ENCODE measurements at places on chromosomes 5 and 9.

DNA sequence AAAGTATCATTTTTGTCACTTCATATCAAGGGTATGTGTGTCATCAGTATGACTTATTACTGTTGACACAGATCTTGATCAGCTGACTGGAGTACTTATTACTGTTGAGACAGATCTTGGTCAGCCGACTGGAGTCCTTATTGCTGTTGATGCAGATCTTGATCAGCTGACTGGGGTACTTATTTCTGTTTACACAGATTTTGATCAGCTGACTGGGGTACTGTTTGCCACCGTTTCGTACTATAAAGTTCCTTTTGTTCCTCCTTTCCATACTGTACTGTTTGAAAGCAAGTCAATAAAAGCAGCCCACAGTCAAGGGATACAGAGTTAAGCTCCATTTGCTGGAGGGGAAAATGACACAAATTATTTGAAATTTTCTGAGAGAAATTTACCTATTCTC, 347.3 kb downstream of the CDH12 start:
- DNase-seq: no peak

GRCh38 chr9:113131689-113132151, 19.1 kb upstream of the SLC31A2 start:
- DNase-seq: no peak

DNA sequence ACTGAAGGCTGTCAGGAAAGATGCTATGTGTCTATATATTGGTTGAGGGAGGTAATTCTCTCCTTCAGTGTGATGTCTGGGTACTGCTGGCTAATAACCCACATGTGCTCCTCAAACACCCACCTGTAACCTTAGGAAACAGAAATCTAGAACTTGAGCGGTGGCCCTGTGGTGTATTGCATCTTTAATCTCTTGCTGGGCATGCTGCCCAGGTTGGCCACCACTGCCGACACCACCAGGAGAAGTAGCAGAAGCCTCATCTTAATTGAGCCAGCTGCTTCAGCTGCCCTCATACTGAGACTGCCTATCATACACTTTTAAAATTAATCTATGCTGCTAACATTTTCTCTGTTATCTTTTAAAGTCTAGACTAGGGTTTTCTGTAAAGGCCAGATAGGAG, 103.5 kb upstream of the C5orf63 start:
- no peak for DNase-seq

- DNase-seq: no peak
These were observed 75.7 kb upstream of the SMIM23 start for GRCh38 chr5:171709930-171710329.

GRCh38 chr9:121601194-121601593, 50.2 kb upstream of the DAB2IP start:
- no peak for DNase-seq

DNA sequence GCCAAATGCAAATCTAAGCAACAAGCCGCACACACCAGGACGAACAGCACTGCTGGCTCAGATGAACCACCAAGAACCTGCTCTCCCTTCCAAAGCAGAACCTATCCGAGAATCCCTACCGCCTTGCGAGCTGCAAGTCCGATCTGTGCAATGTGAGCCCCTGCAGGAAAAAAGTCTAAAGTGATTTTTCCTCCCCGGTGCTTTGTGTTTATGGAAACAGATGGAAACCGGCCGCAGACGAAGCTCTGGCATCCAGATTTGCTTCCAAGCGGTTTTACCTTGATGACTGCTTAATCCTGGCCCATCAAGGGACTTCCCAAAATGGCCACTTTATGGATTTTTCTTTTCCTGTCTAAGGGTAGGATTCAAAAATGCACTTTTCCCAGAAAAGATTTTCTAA, 112.5 kb downstream of the VAV2 start:
- DNase-seq: no peak

DNA sequence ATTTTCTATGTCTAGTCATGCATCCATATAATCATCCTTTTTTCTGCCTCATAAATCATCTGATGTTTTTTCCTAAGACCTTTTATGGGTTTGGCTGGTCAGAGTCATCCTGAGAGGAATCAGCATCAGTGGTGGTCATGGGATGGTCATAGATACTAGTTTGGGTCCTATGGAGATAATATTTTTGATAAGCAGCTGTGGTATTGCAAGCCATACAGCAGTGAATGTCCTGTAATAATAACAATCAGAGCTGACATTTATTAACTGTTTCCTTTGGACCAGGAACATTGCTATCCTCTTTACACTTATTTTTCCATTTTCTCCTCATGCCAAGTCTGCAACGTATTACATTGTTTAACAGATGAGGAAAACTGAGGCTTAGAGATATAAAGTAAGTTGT, 83.1 kb downstream of the TEX10 start:
- no peak for DNase-seq

GRCh38 chr9:132597073-132597775, 14.8 kb downstream of the BARHL1 start:
- DNase-seq: no peak

DNA sequence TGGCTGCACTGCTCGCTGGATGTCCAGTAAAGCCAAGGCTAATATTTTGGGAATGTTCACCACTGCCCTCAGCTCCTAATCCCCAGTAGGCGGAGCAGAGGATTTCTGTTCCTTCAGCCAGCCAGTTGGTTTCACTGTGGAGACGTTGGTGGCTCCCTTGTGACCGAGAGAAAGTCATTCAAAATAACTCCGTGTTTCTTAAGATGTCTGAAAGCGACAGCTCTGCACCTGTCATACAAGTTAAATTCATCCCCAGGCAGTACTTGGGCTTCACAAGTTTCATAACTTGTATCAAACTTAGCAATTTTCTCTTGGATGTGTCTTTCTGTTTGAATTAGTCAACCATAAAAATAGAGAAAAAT, 382 bp upstream of the CDKN2B start:
- DNase-seq: no peak

- no peak for DNase-seq
These were observed 12.1 kb upstream of the HAUS6 start for GRCh38 chr9:19114680-19115270.

- no peak for DNase-seq
These were observed 298.7 kb upstream of the RGMB start for GRCh38 chr5:98474782-98475181.

GRCh38 chr5:82749461-82749820, 327.8 kb downstream of the TMEM167A start:
- DNase-seq: no peak

DNA sequence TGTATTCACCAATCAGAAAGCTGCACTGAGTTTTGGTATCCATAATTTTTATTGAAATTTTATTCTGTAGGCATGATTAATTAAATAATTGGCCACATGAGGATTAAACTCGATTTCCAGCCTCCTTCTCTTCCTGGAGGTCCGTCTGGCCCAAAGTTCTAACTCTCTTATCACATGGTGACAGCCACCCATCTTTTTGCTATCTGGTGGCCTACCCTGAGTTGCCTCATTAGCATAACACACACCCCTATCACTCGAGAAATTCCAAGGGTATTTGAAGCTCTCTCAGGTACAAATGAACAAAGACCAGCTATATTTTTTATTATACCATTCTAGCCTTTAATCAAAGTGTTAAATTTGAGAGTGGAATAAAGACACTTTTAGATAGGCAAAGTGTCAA, 57.7 kb downstream of the APC start:
- no peak for DNase-seq

- no peak for DNase-seq
These were observed 168.9 kb upstream of the CCNH start for GRCh38 chr5:87581661-87582060.
